ENCODE measurements at places on chromosomes 12 and 14.
A peak's percentile ranks its signal among the peaks of the same experiment; 100 is the strongest.

DNA sequence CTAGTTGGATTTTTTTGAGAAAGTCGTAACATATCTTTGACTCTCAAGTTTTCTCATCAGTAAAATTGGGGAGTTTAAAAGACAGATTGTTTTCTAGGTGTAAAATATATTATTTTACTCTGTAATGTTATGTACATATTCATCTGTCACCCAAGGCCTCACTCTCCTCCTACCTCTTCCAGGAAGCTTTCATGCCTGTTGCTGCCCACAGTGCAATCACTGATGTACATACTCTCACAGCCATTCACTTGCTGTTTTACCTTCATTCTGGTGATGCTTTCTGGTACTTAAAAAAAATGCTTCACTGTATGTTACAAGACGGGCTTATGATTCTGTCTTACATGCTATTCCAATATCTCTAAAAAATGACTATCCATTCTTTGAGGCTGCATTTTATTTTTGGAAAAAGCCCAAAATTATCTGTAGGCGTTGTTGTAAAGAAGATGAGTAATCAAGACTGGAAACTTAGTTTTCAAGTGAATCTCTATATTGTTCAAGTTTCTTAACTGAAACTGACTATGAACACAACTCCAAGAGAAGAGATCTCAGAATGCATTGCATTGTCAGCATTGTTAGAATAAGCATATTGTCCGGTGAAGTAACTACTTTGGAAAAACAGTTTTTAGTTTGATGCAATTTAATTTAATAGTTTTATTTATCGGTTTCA lies 82.5 kb downstream of the LMO3 start:
- DNase-seq, result peak; percentile 22
- no peak overlapping the region for H3K27ac ChIP-seq
- no peak overlapping the region for H3K4me3 ChIP-seq
- no peaks in the 10 kb centered on the region for H3K27me3 ChIP-seq
- H3K36me3 ChIP-seq, result no peaks in the 10 kb centered on the region

- no peak overlapping the region for H3K4me3 ChIP-seq
- peaks cover 16% of the 10 kb centered on the region for H3K4me1 ChIP-seq
- H3K27me3 ChIP-seq, result no peaks in the 10 kb centered on the region
- DNase-seq, result peak; percentile 99
- no peaks in the 10 kb centered on the region for H3K36me3 ChIP-seq
Measured at GRCh38 chr14:58749066-58749669, 111.4 kb downstream of the DACT1 start.

- peak; percentile 64 for DNase-seq
- H3K4me1 ChIP-seq, result no peaks in the 10 kb centered on the region
- H3K4me3 ChIP-seq, result no peak overlapping the region
- H3K27ac ChIP-seq, result no peak overlapping the region
Measured at GRCh38 chr12:31507966-31508365, 83.0 kb downstream of the DENND5B start.

GRCh38 chr14:91065266-91065665 lies 4.8 kb upstream of the RPS6KA5 start:
- peaks cover 3% of the 10 kb centered on the region for H3K4me1 ChIP-seq
- H3K27ac ChIP-seq, result no peak overlapping the region
- H3K27me3 ChIP-seq, result no peaks in the 10 kb centered on the region
- H3K4me3 ChIP-seq, result no peak overlapping the region
- no peaks in the 10 kb centered on the region for H3K36me3 ChIP-seq
- no peak for DNase-seq

- H3K27ac ChIP-seq, result no peak overlapping the region
- no peaks in the 10 kb centered on the region for H3K36me3 ChIP-seq
- no peaks in the 10 kb centered on the region for H3K27me3 ChIP-seq
- H3K4me3 ChIP-seq, result no peak overlapping the region
Measured at GRCh38 chr14:93520053-93520607, 89.4 kb downstream of the UNC79 start.

DNA sequence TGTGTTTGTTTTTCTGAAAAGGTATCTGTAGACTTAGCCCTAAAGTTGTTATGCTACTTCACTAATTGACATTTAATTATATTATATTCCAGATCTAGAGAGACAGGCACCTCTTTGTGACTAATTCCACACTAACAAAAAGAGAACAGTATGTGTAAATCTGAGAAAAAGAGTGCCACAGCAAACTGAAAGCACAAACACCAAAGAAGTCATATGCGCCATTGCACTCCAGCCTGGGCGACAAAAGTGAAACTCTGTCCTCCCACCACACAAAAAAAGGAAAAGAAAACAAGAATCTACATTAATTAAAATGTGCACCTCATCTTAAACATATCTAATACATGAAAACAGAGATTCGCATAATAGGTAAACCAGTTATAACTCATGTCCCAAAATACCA lies 4.4 kb upstream of the CSRNP2 start:
- no peak for DNase-seq
- no peak overlapping the region for H3K27ac ChIP-seq
- no peaks in the 10 kb centered on the region for H3K27me3 ChIP-seq
- H3K36me3 ChIP-seq, result no peaks in the 10 kb centered on the region

DNA sequence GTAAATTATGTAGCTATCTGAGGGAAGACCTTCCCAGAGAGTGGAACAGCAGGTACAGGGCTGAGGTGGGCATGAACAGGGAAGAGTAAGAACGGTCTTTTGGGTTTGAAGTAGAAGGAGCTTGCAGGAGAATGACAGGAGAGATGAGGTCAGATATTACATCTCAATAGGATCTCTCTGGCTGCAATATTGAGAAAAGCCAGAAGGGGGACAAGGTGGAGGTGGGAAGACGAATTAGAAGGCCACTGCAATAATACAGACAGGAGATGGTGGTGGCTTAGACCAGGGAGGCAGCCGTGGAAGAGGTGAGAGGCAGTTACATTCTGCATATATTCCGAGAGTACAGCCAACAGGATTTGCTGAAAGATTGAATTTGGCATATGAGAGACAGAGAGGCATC lies 310.2 kb downstream of the APAF1 start:
- no peaks in the 10 kb centered on the region for H3K4me1 ChIP-seq
- no peak overlapping the region for H3K4me3 ChIP-seq
- DNase-seq, result no peak
- H3K36me3 ChIP-seq, result no peaks in the 10 kb centered on the region

- no peak overlapping the region for H3K27ac ChIP-seq
- no peak overlapping the region for H3K4me3 ChIP-seq
- no peaks in the 10 kb centered on the region for H3K27me3 ChIP-seq
Measured at GRCh38 chr12:100138803-100139098, 3.9 kb downstream of the BLTP3B start.

DNA sequence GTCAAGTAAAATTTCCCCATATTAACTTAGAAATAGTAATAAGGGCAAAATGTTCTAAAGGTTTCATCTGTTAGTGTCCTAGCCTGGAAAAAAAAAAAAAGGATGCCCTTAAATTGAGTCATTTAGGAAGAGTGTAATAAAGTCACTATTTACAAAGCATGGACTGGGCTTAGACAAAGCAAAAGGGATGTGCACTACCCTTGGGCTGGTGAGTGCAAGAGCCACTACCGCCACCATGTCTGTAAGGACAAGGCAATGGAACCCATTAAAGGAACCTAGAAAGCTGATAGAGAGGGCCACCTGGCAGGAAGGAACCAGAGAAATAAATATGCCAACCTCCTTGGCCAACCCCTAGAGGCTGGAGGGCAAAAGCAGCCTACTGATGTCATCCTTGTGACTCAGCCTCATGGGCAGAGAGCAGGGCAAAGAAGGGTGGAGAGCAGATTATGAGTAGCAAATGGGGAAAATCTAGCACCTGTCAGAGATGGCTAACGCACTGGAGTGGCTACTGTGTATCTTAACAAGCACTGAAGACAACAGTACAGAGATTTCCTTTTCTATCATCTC lies 59.5 kb upstream of the FUT8 start:
- no peaks in the 10 kb centered on the region for H3K27me3 ChIP-seq
- no peaks in the 10 kb centered on the region for H3K36me3 ChIP-seq
- peaks cover under 1% of the 10 kb centered on the region for H3K4me1 ChIP-seq

DNA sequence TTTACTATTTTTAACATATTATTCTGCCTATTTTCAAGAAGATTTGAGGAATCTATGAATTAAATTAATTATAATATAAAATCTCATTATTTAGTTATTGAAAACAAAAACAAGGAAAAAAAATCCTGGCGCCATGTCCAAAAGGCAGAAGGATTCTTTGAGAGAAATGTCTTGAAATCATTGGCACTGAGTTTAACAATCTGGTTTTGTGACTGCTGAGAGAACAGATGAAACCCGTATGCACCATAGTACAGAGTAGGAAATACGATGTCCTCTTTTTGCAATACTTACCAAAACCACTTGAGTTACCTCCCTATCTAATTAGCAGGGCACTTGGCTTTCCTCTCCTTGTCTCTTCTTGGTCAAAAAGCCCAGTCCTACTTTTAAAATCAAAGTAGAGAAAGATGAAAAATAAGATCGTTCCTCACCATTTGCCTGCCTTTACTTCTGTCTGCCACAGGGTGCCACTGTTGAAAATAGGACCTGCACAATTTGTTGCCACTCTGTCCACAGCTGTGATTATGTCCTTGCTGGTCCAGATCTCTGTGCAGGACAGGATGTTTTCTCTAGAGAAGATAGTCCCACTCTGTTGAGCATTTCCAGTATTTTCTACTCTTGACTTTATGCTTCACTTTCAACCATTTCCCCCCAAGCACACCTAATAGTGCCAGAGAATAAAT lies 179.7 kb downstream of the PDZRN4 start:
- H3K27me3 ChIP-seq, result no peaks in the 10 kb centered on the region
- H3K27ac ChIP-seq, result no peak overlapping the region
- DNase-seq, result no peak
- no peak overlapping the region for H3K4me3 ChIP-seq
- H3K4me1 ChIP-seq, result no peaks in the 10 kb centered on the region
- H3K36me3 ChIP-seq, result no peaks in the 10 kb centered on the region

GRCh38 chr12:108939594-108939993 lies 59.7 kb downstream of the DAO start:
- H3K36me3 ChIP-seq, result no peaks in the 10 kb centered on the region
- peaks cover 10% of the 10 kb centered on the region for H3K27me3 ChIP-seq
- H3K4me3 ChIP-seq, result no peak overlapping the region

DNA sequence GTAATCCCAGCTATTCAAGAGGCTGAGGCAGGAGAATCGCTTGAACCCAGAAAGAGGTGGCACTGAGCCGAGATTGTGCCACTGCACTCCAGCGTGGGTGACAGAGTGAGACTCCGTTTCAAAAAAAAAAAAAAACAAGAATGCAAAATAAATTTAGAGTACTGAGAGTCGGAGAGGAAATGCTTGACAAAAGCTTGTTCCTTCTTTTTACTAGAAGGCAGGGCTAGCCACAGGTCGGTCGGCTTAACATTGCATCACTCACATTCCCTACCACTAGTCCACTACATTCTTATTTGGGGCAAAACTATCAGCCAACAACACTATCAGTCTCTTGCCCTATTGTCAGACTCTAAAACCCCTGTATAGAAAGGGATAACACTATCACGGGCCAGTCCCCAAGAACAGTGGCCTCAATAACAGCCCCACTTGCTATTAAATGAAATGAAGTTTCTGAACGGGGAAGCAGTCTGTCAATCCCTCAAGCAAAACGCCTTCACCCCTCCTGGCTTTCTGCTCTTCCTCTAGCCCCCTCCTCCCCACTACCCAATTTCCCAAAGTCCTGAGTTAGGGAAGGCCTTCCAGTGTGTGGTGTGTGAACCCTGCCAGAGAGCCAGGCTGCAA lies 1.0 kb downstream of the RNF41 start:
- H3K4me1 ChIP-seq, result peaks cover 19% of the 10 kb centered on the region
- peaks cover 4% of the 10 kb centered on the region for H3K36me3 ChIP-seq
- no peaks in the 10 kb centered on the region for H3K27me3 ChIP-seq
